ENCODE measurements at places on chromosomes 6 and 20. TPM values are rescaled to one million over a fixed set of nuclear protein-coding genes. Genes with fewer than 3 reads are reported as not detected.

DNA sequence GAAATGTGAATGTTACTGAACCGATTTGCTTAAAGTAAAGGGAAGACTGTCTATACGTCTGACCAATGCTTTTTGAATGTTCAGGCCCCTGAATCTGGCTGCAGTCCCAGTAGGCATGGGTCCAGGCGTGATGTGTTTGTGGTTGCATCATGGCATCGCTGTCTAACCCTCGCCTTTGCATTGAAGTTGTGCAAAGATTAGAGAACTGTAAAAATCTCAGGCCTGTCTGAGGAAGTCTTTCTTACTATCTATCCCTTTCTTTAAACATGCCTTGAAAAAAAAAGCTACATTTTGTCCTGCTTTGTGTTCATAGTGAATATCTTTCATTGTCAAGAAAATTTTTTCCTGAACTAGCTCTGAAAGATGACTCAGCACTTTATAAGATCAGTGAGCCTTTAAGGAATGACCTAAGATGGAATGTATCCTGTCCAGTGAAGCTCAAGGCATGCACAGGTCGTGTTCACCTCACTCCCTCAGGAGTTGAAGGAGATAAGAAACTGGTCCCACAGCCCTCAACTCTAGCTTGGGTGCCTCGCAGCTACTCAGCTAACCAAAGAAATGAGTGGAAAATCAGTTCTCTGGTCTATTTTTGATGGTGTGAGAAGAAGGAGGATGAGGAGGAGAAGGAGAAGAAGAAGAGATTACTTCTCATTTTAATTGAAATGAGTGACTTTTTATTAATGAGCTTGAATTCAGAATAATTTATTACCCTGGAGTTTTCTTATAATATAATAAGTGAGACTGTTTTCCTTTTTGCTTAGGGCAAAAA lies 48.6 kb downstream of the TPD52L1 start:
- DNase-seq = peak; percentile 86

GRCh38 chr6:42266538-42266937 lies 48.9 kb upstream of the MRPS10 start:
- DNase-seq = no peak

DNA sequence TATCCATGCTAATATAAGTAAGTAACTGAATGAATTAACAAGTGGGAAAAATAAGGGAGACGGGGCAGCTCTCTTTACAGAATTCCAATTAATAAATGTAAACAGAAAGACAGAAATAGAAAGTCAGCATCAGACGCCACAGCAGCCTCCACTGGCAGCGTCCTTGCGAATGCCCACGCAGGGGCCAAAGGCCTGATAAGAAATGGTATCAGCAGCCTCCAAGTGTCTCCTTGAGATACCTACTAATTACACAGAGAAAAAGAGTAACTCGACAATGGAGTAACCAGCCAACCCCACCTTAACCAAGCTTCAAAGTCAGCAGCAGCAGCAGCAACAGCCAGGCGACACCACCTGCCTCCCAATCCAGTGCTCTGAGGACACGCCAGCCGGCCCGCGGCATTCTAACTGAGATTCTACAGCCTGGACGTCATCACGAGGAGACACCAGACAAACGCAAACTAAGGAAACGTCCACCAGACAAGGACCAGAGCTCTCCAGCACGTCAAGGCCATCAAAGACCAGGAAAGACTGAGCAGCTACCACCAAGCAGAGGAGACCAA lies 78.8 kb downstream of the TAF4 start:
- no peak for DNase-seq

DNA sequence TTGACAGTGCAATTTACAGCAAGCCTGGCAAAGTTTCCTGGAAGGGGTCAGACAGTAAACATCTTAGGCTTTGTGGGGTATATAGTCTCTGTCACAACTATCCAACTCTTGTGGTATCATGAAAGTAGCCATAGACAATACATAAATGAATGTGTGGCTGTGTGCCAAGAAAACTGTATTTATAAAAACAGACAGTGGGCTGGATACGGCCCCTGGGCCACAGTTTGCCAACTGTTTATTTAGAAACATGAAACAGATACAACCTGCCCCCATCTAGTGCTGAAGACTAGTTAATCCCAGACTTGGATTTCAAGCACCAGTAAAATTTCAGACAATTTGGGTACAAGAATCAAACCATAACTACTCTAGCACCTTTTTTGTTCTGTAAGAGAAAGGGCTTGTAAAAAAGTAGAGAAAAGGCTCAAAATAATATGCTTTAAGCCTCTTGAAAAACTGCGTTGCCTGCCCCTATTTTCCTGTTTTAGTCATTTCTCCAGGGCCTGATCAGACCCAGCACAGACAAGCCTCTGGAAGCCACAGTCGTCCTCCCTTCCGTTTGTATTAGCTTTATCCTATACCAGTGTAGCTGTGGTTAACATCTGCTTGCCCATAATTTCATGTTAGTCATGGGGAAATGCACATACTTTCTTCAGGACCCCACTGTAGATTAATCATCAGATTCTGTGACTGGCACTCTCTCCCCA lies 30.8 kb downstream of the JAG1 start:
- DNase-seq = no peak

The NKAIN4 gene
- not detected for total RNA-seq

Data from aorta (tissue), 5 donors.